ENCODE measurements at places on chromosomes 5 and 9.

- DNase-seq: no peak
Observed at GRCh38 chr5:21856987-21857386, 996.2 kb downstream of the CDH12 start.

- DNase-seq: no peak
Observed at GRCh38 chr5:136174021-136174659, 18.8 kb downstream of the SMIM32 start.

DNA sequence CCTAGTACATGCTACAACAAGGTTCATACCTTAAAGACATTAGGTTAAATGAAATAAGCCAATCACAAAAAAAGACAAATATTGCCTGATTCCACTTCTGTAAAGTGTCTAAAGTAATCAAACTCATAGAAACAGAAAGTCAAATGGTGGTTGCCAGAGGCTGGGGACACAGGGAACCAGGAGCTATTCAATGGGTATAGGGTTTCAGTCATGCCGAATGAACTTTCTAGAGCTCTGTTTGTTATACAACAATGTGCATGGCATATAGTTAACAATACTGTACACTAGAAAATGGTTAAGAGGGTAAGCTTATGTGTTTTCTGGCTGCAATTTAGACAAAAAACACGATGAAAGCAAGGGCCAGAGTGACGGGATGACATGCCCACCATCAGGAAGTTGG lies 70.8 kb upstream of the EGFLAM start:
- DNase-seq: no peak

DNA sequence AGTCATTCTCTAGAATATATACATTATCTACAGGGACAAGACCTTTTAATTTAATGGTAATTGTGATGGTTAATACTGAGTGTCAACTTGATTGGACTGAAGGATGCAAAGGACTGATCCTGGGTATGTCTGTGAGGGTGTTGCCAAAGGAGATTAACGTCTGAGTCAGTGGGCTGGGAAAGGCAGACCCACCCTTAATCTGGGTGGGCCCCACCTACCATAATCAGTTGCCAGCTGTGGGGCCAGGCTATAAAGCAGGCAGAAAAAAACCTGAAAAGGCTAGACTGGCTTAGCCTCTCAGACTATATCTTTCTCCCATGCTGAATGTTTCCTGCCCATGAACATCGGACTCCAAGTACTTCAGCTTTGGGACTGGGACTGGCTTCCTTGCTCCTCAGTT lies 112.2 kb upstream of the SMC2 start:
- no peak for DNase-seq

DNA sequence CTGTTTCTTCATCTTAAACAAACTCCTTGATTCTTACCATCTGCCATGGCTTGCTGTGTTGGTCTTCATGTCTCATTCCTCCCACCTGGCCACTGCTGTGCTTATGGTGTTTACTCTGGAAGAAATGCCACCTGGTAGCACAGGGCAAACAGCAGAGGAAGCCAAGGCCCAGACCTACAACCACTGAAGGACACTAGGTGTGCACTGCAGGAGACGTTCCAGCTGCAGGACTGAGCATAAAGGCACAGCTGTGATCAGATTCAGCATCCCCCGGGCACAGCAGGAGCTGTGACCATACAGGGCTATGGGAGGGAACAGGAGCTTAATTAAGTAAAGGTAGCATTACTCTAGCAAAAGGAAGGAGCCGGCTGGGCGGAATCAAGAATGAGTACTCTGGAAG lies 12.6 kb upstream of the GNAQ start:
- DNase-seq: no peak

DNA sequence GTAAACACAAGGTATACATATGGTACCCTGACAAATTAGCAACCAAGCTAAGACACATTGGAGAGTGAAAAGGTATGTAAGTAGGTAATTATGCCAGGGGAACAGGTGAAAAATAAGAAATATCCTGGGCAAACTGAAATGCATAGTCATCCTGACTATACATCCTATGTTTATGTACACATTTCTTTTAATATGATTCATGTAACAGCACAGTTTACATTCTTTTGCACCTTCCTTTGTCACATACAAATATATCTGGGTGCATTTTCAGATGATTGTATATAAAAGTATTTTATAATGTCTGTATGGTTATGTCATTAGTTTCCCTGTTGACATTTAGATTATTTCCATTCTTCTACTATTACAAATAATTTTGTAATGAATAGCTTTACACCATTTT lies 1146.9 kb downstream of the EFNA5 start:
- DNase-seq: no peak

GRCh38 chr5:180069589-180070247 lies 1.8 kb downstream of the RNF130 start:
- DNase-seq: no peak

DNA sequence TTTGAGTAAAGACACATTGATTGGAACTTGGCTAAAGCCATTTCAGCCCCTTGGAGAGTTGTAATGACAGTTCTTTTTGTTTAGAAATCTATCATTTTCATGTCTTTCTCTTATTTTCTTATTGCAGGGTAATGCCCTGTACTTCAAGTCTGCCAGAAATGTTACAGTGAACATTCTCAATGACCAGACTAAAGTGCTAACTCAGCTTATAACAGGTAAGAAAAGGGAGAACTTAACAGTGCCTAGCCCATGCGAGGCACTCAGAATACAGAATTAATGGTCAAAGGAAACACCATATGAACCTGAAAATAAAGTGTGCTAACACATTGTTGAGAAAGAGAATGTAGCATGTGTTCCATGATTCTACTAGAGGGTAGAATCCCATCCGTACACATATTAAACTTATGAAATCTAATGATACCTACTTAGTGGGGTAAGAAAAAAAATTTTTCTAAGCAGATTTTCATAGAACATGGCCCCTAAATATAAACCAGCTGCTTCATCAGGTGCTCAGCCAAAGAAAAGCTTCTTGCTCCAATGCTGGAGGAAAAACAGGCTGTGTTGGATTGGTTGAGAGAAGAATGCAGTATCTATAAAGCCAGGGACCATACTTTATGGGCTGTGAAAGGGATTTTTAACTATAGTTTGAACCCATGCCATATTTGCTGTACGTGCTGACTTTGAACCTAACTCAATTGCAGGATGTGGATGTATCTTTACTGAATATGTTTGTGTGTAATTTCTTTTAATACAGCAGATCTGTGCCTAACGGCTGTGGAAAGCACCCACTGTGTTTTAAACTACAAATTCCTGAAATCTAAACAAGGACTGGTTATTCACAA lies 260.8 kb upstream of the PPP1R2B start:
- DNase-seq: no peak

DNA sequence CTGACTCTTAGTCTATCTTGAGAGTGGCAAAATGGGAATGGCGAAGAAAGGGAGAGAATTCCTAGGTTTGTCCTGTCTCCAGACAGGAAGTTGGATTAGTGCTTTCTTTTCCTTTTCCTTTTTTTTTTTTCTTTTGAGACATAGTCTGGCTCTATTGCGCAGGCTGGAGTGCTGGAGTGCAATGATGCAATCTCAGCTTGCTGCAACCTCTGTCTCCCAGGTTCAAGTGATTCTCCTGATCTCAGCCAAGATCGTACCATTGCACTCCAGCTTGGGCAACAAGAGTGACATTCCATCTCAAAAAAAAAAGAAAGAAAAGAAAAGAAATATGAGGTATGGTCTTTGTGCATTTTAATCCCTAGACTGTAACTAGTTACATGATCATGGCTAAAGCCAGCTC lies 12.6 kb upstream of the KIF27 start:
- DNase-seq: no peak

GRCh38 chr5:55547781-55548180 lies 13.0 kb upstream of the PLPP1 start:
- no peak for DNase-seq

- no peak for DNase-seq
Observed at GRCh38 chr9:4743131-4743875, 2.3 kb upstream of the AK3 start.

DNA sequence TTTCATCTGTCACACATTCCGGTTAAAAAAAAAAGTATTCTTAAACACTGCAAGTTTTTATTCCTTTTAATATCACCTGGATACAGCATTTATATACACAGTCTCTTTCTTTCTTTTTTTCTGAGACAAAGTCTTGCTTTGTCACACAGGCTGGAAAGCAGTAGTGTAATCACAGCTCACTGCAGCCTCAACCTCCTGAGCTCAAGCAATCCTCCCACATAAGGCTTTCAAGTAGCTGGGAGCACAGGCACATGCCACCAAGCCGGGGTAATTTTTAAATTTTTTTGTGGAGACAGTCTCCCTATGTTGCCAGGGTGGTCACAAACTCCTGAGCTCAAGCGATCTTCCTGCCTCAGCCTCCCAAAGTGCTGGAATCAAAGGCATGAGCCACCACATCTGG lies 13.9 kb downstream of the KIF20A start:
- no peak for DNase-seq

- no peak for DNase-seq
Observed at GRCh38 chr5:123527190-123527589, 15.2 kb downstream of the CSNK1G3 start.

DNA sequence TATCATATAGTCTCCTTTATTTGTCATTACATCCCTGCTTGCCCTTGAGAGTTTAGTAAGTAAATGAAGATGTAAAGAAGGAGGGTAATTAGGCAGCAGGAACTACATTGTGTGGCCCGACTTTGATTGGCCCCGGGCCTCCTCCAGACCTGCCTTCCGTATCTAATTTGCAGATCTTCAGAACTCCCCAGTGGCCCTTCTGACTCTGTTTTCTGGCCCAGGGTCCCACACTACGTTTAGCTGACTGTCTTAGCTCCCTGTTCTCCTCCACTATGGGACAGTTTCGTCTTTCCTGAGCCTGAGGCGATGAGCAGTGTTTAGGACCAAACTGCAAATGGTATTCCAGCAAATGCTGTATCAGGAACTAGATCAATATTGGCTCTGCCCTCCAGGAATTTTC lies 21.6 kb upstream of the CTSL start:
- DNase-seq: no peak

GRCh38 chr9:14396171-14396570 lies 82.2 kb upstream of the NFIB start:
- no peak for DNase-seq

DNA sequence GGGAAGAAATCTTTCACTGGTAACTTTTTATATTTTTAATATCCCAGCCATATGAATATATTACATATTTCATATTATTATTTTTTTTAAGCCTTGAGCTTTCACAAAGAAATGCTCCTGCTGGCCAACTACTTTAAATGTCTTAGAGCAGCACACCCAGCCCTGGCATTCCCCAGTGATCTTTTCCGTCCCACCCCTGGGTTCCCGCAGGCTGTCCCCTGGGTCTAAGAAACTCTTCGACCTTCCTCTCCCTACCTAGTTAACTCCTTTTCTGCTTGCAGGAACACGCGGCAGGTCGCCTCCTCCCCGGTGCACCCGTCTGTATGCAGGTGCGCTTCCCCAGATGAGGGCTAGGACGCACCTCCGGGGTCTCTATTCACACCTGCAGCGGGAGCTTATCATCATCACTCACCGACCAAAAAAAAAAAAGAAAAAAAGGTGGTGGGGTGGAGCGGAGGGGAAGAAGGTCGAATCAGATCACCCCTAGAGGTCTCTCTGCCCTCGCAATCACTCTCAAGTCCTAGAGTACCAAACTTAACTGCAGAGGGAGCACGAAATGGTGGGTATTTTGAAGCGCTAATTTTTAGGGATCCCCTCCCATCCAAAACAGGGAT lies 696 bp downstream of the ZFP62 start:
- peak; percentile 26 for DNase-seq

DNA sequence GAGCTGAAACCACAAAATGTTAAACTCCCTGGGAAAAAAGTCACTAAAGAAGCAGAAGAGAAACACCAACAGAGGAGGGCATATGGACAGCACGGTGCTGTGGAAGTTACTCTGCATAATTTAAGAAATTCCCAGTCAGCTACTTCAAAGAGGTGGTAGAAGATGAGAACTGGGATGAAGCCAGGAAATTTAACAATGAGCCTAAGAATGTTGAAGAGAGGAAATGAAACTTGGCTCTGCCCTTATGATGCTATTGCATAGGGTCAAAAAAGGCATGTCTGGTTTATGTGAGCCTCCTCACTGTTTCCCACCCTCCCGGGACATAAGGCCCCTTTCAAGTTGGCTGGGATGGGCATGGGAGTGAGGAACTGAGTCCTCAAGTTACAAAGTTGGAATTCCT lies 25.4 kb upstream of the SNX18 start:
- no peak for DNase-seq

GRCh38 chr5:39341896-39342295 lies 22.4 kb downstream of the C9 start:
- no peak for DNase-seq

- DNase-seq: no peak
Observed at GRCh38 chr9:99126312-99126711, 21.4 kb downstream of the TGFBR1 start.

DNA sequence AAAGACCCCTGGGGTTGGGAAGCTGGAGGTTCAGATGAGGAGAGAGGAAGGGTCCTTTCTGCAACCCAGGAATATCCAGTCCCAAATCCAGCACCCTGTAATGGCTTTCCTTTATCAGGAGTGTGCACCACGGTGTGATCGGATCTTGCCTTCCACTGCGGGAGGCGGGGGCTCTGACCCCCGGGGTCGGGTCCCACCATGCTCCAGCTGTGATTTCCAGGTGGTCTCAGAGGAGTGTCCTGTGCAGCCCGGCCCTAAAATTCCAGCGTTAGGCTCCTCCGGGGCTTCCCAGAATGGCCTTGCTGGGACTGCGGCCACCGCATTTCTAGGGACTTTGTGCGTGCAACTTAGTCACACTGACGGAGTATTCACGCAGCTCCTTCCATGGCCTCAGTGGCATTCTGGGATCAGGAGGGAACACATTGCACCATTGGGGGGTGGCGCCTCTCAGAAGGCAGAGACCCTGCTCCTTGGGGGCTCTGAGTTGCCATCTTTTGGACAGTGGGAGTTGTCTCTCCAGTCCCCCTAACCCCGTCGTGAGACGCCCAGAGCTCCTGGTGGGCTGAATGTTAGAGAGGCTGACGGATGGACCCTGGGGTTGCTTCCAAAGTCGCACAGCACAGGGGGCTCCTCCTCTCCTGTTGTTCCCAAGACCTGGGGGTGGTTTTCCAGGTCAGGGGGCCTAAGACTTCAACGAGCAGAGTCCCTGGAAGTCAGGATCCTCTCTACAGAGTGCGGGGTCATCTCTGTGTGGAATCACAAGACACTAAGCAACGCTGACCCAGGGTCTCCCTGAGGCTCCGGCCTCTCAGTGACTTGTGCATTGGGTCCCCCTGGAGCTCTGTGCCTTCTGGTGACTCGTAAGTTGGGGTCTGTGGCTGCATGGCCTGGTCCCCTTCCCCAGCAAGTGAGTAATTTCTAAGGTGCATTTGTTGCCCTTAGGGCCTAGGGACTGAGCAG lies 42.7 kb upstream of the IRX4 start:
- no peak for DNase-seq

GRCh38 chr5:136699651-136700050 lies 334.3 kb upstream of the TRPC7 start:
- DNase-seq: no peak

- no peak for DNase-seq
Observed at GRCh38 chr9:2427120-2427891, 194.3 kb upstream of the VLDLR start.

Data from T-helper 9 cell (primary cell).